ENCODE measurements at places on chromosomes 2 and 18.

- DNase-seq: no peak
Observed at GRCh38 chr2:128309280-128310093, 9.2 kb downstream of the HS6ST1 start.

DNA sequence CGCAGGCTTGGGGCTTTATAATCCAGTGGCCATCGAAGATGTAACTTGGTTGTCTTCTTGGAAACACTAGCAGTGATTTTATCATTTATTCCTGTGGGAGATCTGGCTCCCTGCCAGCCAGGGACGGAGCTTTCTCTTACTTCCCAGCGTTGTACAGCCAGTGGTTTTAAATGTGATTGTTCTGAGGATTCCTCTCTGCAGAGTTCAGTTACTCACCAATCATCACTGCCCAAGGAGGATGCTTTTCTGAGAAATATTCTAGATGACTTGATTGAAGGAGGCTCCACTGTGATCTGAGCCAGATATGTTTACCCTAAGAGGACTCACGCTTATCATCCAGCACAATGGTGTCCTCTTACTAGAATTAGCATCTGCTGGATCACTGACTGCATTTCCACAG lies 744.3 kb downstream of the RNF144A start:
- DNase-seq: no peak

DNA sequence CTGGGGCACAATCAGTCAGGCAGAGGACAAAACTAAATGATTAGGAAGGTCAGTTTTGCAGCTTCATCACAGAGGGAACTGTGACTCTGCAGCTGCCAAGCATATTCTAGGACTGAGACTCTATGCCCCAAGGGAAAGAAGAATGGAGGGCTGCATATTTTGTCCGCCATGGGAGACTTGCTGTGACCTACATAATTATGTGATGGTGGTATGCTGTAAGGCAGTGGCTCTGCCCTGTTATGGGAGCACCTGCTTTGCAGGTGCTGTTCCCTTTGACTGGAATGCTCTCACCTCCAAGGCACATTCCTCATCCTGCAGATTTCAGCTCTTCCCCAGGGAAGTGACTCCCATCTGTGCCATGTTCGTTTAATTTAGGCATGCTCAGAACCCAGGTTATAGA lies 261.9 kb upstream of the EPHA4 start:
- DNase-seq: no peak

GRCh38 chr2:124025891-124026434 lies 876 bp downstream of the CNTNAP5 start:
- DNase-seq: no peak

GRCh38 chr2:161123531-161124030 lies 36.6 kb upstream of the TANK start:
- peak; percentile 23 for DNase-seq

DNA sequence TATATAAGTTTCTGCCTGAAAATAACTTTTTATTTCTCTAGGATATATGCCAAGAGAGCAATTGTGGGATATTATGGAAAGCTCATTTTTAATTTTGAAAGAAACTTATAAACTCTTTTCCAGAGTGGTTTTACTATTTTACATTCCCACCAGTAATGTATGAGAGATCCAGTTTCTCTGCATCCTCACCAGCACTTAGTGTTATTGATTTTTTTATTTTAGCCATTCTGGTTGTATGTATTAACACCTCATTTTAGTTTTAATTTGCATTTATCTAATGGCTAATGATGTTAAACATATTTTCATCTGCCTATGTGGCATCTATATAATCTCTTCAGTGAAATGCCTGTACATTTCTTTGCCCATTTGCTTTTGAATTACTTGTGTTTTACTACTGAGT lies 597.7 kb upstream of the RAB6C start:
- DNase-seq: no peak

DNA sequence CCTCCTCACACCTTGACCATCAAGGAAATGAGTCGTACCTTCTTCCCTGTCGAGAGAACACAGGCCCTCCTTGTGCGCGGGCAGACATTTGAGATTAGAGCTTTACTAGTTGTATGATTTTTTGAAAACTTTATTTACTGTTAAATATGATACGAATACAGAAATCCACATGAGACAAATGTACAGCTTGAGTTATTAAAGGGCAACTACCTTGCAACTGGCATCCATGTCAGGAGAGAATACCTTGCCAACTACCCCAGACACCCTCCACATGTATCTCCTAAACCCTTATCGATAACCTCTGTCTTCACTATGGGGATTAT lies 28.3 kb downstream of the KLHL23 start:
- DNase-seq: no peak

- peak; percentile 43 for DNase-seq
Observed at GRCh38 chr2:220552790-220553535, 925.5 kb downstream of the SLC4A3 start.

DNA sequence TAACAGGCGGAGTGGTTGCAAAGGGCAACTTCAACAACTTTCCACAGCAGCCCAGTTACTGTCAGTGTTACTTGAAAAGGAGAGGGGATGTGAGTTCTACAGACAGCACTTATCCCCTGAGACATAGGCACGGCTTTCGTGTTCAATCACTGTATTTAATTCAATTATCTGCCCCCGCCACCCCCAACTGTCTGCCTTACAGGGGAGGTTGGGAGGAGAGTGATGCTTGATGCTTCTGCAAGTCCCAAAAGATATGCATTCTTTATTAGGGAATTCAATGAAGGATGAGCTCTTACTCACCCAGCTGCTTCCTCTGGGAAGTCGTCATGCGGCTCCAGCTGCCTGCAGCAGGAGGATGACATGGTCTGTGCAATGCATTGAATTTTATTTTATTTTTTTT lies 639.9 kb downstream of the DCC start:
- DNase-seq: no peak

DNA sequence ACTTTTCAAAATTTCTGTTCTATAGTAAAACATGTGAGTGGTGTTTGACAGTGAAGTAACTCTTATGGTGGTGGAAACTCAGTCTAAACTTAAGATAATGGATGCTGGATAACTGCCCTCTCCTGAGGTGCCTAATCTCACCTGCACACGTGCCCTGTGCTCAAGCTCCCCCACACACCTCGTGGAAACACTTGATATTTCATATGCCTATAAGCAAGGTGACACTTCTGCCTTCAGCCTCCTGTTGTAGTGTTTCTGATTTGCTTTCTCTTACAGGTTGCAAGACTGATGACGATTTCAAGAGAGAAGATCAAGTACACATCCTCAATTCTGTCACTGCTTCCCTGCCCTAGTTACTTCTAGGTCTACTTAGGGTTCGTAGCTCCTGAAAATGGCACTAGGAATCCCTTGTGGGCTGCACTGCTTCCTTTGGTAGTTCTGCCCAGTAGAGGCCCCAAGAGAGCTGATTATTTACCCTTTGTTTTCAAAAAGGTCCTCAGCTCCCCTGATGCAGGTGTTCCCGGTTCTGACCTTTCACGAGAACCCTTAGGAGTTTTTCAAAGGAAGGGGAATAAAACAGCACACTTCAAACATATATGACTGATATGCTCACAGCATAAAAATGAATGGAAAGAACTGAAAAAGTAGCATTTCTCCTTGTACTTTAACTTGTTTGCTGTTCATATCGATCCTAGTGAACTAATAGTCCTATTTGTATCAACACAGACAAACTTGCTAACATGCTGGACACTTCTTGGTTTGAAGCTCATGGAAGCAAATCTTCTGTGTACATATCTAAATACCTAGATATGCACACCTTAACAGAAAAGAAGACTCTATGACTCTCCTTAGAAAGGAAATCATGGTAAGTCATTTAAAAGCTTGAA lies 6.7 kb downstream of the CAVIN2 start:
- DNase-seq: no peak

DNA sequence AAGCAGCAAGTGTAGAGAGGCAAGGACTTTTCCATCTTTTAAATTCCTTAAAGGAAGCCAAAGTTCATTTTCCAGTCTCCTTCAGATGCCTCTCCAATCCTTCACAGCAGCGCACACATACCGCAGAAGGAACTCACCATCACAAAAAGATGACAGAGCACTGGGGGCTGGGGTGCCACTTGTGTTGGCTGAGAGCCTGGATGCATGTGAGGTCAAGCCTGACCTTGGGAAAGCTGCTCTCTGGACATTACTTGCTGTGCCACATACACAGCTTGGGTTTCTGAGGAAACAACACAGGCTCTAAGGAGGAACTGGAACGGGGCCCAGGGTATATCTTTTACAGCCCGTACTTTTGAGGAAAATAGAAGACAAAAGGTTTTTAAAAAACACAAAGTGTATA lies 364.3 kb upstream of the MEX3C start:
- no peak for DNase-seq

DNA sequence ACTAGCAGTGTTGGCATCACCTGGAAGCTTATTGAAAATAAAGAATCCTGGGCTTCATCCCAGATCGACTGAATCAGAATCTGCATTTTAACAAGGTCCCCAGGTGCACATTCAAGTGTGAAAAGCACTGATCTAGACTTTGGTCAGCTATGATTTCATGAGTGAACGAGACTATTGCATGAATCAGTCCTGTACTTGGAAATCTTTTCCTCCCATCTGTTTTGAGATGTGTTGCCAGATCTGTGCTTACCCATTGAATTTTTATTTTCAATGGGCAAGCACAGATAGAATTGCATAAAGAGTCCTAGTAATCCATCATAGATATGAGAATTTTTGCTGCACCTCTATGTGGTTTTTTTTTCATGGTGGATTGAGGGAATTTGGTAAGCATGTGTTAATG lies 64.0 kb downstream of the PMS1 start:
- DNase-seq: no peak

DNA sequence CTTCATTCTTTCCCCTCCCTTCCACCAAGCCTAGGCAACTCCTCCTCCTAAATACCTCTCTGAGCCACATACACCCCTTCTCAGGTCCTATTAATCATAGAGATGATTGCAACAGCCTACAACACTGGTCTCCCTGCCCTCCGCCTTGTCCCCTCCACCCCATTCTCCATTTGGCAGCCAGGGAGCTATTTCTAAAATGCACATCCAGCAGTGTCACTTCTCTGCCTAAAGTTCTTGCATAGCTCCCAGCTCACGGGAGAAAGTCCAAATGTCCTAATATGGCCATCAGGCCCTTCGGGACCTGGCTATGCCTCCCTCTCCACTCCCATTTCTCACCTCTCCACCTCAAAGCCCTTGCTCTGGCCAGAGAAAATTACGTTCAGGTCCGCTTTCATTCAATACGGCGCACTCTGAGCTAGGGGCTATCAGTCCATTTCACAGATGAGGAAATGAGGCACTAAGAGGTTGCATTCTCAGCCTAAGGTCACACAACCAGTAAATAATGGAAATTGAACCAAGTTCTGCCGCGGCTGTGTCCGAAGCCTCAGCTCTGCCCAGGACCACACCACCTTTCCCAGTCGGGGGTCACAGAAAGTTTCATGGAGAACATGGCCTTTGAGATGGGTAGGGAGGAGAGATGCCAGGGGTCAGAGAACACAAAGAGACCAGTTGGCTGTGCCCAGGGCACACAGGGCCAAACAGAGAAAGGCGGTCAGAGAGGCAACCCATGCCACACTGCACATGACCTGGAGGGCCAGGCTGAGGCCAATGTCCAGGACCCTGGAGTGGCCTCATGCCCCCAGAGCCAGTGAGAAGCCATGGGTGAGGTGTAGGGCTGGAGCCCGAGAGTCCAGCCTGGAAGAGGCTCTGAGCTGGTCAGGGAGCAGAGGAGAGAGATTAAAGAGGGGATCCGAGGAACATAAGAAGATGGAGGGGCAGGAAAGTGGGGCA lies 72.8 kb downstream of the TNS1 start:
- no peak for DNase-seq

DNA sequence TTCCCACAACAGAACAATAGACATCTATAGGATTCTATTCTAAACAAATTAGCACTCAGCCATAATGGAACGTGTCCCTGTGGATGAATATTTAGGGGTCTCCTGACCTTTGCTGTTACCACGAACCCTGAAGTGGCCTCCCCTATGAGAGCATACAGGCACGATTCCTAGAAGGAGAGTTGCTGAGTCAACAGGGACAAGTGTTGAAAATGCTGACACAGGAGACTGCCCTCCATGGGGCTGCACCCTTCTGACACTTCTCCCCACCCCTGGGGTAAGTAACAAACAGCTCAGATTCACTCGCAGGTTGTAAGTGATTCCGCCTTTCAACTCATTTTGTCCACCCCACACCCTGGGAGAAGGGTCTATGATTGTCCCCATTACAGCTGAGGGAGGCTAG lies 14.1 kb upstream of the STK25 start:
- DNase-seq: no peak

DNA sequence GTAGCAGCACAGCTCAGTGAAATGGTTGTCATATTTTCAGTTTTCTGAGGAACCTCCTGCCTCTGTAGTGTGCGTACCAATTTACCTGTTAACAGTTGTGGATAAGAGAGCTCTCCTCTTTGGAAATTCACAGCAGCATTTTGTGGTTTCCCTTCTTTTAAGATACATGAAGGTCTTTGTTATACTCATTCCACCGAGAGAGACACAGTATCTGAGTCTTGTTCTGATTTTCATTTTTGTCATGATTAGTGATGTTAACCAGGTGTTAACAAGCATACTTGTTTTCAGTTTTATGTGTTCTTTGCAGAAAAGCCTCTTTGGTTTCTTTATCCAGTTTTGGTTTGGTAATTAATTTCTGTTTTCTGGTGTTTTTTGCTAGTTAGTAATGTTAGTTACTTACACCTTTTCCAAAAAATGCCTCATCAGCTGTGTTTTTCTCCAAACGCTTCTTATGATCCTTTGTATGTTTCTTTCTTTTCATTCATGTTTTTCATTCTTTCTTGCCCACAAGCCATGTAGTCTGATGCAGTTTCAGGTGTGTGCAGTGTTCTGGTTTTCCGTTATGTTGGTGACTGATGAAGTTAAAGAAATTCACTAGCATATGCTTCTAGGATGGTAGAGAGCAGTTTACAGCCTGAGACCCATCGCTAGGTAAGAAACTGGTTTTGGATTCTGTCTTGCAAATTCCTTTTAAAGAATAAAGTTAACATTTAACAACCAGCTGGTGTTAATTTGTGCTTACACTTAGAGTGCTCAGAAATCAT lies 30.1 kb downstream of the CCDC74A start:
- no peak for DNase-seq

- no peak for DNase-seq
Observed at GRCh38 chr18:8406868-8407250, 202.4 kb upstream of the RAB12 start.

DNA sequence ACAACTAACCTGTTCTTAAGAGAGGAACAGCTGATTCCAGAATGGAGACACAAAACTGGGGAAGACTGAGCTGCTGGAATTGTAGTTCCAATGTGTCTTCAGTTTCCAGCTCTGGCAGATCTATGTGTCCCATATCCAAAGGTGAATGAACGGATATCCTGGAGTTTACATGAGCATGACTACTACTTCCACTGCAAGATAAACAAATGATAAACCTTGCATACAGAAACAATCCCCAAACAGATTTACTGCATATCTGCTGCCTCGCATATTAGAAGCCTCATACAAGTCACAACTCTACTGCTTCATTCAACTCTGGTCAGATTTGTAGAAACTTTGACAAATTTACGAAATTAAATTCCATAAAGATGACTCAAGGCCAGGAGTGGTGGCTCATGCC lies 15.0 kb downstream of the RTTN start:
- peak; percentile 2 for DNase-seq

- DNase-seq: no peak
Observed at GRCh38 chr2:238155761-238156694, 2.7 kb upstream of the ERFE start.
